ENCODE measurements at places on chromosomes 1 and 21. TPM values are rescaled to one million over a fixed set of nuclear protein-coding genes. Genes with fewer than 3 reads are reported as not detected.

The TRIM45 gene
- not detected for polyA plus RNA-seq

The LAMB3 gene
- polyA plus RNA-seq: not detected

The RXFP4 gene
- 1.2 TPM for polyA plus RNA-seq

The WNT9A gene
- not detected for polyA plus RNA-seq

The DISP1 gene
- polyA plus RNA-seq: 3.4 TPM

The XCL1 gene
- polyA plus RNA-seq: 0.21 TPM

The SCMH1 gene
- 5.0 TPM for polyA plus RNA-seq

The LDLRAP1 gene
- 19.1 TPM for polyA plus RNA-seq

GRCh38 chr1:241639623-241640148 is 483 bp downstream of the CHML start:
- H3K4me3 ChIP-seq: peak overlapping the region; percentile 98
- H3K27me3 ChIP-seq: no peaks in the 10 kb centered on the region
- H3K4me1 ChIP-seq: peaks cover 42% of the 10 kb centered on the region
- peaks cover 9% of the 10 kb centered on the region for H3K36me3 ChIP-seq

GRCh38 chr1:112298558-112298957 is 97.5 kb upstream of the CTTNBP2NL start:
- no peak for DNase-seq
- no peak overlapping the region for H3K27ac ChIP-seq
- H3K27me3 ChIP-seq: peaks cover 35% of the 10 kb centered on the region
- H3K4me1 ChIP-seq: no peaks in the 10 kb centered on the region

DNA sequence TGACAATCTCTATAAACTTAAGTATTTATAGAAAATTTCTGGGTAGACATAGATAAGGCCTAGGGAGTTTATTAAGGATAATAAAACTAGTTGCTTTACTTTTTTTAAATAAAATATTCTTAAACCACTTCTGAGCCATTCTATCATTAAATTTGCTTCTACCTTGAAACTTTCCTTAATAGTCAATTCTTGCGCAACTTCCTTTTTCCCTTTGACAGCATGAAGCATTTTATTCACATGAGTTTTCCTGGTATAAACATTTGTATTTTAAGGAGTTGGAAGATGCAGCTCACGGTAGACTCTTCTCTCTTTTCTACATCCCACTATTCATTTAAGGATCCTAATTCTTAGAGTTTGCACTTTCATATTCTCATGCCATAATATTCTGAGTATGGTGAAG is 75.8 kb upstream of the DPH5 start:
- no peaks in the 10 kb centered on the region for H3K36me3 ChIP-seq
- no peak for DNase-seq
- no peak overlapping the region for H3K4me3 ChIP-seq

- H3K4me1 ChIP-seq: peaks cover 40% of the 10 kb centered on the region
- H3K27ac ChIP-seq: peak overlapping the region; percentile 19
- H3K4me3 ChIP-seq: peak overlapping the region; percentile 82
These were observed 969 bp upstream of the RIPK4 start for GRCh38 chr21:41767606-41768436.

DNA sequence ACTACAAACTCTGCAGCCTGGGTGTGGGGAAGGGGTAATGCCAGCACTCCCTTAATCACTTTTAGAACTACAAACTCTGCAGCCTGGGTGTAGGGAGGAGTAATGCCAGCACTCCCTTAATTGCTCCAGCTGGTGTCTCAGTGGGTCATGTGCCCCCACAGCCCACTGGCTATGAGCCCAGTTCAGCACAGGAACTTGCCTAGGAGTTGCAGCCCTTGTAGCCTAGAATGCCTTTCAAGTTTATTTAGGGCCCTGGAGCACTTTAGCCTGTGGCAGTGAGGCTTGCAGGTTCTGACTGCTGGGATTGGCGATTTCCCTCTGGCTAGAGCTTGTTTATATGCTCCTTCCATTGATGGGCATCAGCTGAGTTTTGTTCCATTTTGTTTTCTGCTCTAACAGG is 17.1 kb downstream of the VN1R5 start:
- no peak overlapping the region for H3K4me3 ChIP-seq
- H3K4me1 ChIP-seq: no peaks in the 10 kb centered on the region
- peaks cover 7% of the 10 kb centered on the region for H3K27me3 ChIP-seq
- no peak overlapping the region for H3K27ac ChIP-seq
- peaks cover 10% of the 10 kb centered on the region for H3K36me3 ChIP-seq
- DNase-seq: no peak

GRCh38 chr21:32463889-32464300 is 51.4 kb downstream of the EVA1C start:
- DNase-seq: no peak
- peaks cover 2% of the 10 kb centered on the region for H3K27me3 ChIP-seq

- H3K27ac ChIP-seq: no peak overlapping the region
- DNase-seq: no peak
- H3K27me3 ChIP-seq: no peaks in the 10 kb centered on the region
- no peak overlapping the region for H3K4me3 ChIP-seq
These were observed 9.3 kb downstream of the ZNF672 start for GRCh38 chr1:248847181-248847955.

DNA sequence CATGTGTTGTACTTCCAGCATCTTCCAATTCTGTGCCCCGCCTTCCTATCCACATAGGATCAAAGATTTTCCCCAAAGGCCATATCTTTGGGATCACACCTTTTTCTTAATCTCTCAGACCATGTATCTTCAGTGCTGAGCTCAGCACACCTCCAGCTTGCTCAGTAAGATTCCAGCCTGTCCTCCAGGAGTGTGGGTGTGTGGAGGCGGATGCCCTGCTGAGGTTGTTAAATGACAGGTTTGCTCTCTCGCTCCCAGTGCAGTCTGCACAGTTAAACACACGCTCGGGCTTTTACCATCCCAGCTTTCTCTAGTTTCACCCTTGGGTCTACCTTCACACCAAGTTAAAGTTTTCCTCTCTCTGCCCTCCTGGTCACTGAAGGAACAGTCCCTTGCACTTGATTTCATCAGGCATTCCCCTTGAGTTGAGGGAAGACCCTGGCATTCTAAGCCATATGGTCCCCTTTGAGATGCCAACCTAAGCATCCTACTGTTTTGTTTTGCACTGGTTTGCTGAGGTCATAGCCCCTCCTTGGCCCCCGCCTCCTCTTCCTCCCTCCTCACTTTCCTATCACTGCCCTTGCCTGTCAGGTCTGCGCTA is 13.7 kb downstream of the MYOG start:
- H3K27me3 ChIP-seq: peaks cover 52% of the 10 kb centered on the region
- H3K27ac ChIP-seq: no peak overlapping the region
- DNase-seq: no peak
- H3K36me3 ChIP-seq: peaks cover 7% of the 10 kb centered on the region
- H3K4me1 ChIP-seq: peaks cover 16% of the 10 kb centered on the region
- no peak overlapping the region for H3K4me3 ChIP-seq

GRCh38 chr1:118151312-118151937 is 33.6 kb downstream of the SPAG17 start:
- H3K27me3 ChIP-seq: no peaks in the 10 kb centered on the region
- no peak overlapping the region for H3K27ac ChIP-seq
- H3K4me3 ChIP-seq: no peak overlapping the region
- no peaks in the 10 kb centered on the region for H3K36me3 ChIP-seq

DNA sequence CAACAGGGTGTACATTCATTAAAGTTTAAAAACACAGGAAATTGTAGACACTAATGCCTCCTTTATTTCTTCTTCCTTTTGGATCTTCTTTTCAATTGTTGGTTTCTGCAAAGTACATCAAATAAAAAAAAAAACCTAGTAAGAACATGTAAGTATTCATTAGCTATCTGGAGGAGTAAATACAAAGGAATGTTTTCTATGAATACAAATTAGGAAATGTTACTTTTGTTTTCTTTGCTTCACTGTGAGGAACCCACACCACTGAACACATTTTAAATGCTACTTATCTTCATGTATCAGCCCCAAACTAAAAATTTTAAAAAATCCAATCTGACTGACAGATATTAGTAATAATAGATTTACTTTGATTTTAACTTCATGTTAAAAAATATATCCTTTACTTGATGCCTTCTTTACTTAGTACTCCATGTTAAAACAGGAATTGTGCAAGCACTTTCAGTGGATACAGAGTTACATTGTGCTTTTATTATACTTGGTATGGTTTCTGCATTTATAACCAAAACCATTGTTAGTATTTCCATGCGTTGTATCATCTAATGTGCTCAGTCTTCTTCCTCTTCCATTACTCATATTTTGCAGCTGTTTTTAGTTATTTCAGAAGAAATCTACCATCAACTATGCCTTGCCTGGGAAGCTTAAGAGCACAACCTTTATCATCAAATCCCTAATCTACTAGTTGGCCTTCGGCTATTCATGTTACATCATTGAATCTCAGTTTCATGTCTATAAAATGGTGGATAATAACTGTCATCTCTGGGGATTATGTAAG is 236.9 kb upstream of the DPYD start:
- H3K36me3 ChIP-seq: no peaks in the 10 kb centered on the region
- H3K27me3 ChIP-seq: no peaks in the 10 kb centered on the region
- H3K4me1 ChIP-seq: no peaks in the 10 kb centered on the region
- no peak for DNase-seq
- no peak overlapping the region for H3K27ac ChIP-seq

- H3K27me3 ChIP-seq: peaks cover 9% of the 10 kb centered on the region
- no peak overlapping the region for H3K27ac ChIP-seq
- H3K4me3 ChIP-seq: no peak overlapping the region
- DNase-seq: no peak
These were observed 11.8 kb downstream of the SEC16B start for GRCh38 chr1:177958092-177958491.

DNA sequence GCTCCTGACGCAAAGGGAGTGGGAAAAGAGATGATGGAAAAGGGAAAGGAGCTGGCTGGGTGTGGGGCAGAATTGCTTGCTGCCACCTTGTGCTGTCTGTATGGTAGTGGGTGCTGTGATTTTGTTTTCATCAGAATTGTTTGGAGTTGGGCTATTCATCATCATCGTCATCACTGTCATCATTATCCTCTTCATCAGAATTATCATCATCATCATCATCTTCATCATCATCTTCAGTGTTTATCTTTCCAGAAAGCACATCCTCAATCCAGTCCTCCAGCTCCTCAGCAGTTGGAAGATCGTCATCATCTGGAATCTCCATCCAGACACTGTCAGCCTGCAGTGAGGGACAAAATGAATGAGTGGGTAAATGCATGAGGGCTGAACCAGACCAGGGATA is 59.3 kb downstream of the VANGL1 start:
- H3K36me3 ChIP-seq: no peaks in the 10 kb centered on the region
- H3K4me3 ChIP-seq: no peak overlapping the region
- H3K27me3 ChIP-seq: no peaks in the 10 kb centered on the region

DNA sequence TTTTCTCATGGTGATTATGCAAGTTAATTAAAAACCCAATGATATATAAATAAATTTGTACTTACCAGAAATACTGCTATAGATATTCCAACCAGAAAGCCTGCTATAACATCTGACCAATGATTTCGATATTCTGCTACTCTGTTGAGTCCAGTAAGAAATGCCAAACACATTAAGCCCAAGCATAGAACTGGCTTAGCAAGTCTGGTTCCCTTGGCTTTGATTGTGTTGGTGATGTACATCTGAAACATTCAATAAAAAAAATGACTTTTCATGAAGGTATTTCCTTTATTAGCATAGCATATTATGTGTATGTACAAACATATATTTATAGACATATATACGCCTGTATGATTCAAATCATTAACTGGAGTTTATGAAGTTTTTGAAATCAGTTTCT is 82.8 kb downstream of the PLPPR5 start:
- H3K4me1 ChIP-seq: no peaks in the 10 kb centered on the region
- no peaks in the 10 kb centered on the region for H3K27me3 ChIP-seq
- H3K27ac ChIP-seq: no peak overlapping the region
- DNase-seq: no peak

DNA sequence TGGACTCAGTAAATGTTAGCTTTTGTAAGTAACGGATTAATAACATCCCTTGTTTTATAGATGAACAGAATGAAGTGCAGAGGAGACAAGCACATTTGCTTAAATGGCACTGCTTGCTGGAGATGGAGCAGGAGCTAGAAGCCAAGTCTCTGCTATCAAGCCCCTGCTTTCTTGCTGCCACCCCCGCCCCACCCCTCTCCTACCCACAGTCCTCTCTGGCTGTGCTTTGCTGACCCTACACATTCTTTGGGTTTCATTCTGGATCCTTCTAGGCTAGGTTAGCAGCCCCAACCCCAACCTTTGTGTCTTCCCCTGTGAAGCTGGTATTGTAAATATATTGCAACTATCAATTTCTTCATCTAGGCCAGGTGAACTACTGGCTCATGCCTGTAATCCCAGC is 77.5 kb upstream of the CAPZB start:
- H3K4me1 ChIP-seq: no peaks in the 10 kb centered on the region
- peaks cover 4% of the 10 kb centered on the region for H3K27me3 ChIP-seq

GRCh38 chr1:209808059-209808581 is 2.2 kb upstream of the IRF6 start:
- H3K4me1 ChIP-seq: peaks cover 18% of the 10 kb centered on the region
- DNase-seq: no peak
- H3K4me3 ChIP-seq: no peak overlapping the region
- H3K36me3 ChIP-seq: no peaks in the 10 kb centered on the region

GRCh38 chr1:209250861-209251636 is 332.5 kb upstream of the CAMK1G start:
- H3K4me1 ChIP-seq: no peaks in the 10 kb centered on the region
- H3K27ac ChIP-seq: no peak overlapping the region
- no peak overlapping the region for H3K4me3 ChIP-seq
- DNase-seq: no peak

DNA sequence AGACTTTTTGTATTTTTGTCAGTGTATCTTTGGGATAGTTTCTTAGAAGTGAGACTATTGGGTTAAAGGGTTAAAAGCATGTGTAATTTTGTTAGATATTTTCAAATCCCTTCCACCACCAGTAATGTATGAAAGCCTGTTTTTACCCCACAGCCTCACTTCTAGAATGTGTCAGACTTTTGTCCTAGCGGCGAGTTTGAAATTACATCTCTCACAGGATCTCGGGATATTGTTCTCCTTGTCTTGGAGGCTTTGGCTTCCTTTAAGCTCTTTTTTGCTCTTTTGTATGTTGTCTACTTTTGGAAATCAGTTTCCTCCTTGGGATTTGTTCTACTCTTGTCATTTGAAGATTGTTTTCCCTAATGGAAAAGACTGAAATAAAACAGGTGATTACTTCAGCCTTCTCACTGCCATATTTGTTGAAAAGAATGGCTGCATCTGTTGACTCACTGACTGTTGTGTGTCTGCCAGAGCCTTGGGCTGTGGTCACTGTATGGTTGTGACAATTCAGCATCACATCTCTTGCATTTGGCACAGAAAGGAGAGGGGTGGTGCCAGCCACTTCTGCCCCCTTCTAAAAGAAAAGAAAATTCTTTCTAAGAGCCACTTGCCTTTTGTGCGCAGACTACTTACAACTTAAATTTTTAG is 22.6 kb downstream of the ST3GAL3 start:
- peak overlapping the region; percentile 69 for H3K27ac ChIP-seq
- no peak for DNase-seq
- H3K27me3 ChIP-seq: no peaks in the 10 kb centered on the region

Data from naive B cell (primary cell).